Stimulated activated CD4-positive, alpha-beta T cell treated with anti-CD3 and anti-CD28 coated beads, Interleukin-4, amount 100 ng/mL, for 24 hours (primary cell): ENCODE measurements at places on chromosomes 11 and 22.

DNA sequence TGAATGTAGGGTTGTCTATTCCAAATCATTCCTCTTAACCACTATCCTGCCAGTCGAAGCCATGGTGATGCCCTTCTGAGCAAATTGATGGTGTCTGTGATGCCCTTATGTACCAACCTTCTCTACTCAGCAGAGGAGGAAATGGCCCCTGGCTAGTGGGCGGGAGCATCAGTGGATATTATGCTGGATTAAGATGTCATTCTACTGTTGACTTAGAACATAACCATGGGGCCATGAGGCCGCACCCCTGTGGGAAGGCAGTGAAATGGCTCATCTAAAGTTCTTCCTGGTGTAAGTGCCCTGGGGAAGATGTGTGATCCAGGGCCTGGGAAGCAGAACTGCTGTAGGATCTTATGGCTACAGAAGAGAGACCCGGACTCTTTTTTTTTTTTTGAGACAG, 20.7 kb upstream of the P2RY2 start:
- DNase-seq: no peak

GRCh38 chr22:24216541-24217209, 28.2 kb downstream of the GGT5 start:
- DNase-seq: no peak

- no peak for DNase-seq
These were observed 23.8 kb upstream of the CAPRIN1 start for GRCh38 chr11:34027516-34028408.

DNA sequence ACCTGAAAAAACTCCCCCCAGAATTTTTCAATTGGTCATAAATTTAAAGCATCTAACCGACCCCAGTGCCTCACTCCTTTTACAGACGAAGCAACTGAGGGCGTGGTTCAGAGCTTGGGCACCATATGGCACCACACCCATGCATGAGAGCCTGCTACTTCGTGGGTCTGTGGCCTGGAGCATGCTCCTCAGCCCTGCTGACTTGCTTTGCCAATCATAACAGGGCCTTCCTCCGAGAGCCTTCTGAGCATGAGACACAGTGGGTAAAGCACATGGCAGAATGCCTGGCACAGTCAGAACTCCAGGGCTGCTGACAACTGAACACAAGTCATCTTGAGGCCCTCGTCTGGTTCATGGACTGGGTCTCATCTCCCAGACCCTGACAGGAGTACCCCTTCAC, 33.3 kb downstream of the HIRA start:
- DNase-seq: no peak

DNA sequence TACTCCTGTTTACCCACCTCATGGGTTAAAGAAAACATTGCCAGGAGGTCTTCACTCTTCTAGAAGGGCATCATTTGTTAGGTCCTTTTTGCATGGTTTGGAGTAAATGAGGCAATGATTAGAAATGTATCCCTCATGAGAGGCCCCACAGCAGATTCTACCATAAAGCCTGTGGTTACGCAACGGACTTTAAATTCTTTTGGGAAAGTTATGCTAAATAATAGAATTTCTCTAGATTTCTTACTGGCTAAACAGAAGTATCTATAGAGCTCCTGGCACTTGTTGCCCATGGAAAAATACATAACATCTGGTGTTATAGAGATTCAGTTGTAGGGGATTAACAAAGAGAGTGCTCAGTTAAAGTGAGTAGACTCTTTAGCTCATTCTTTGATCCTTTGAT, 15.1 kb upstream of the ATXN10 start:
- no peak for DNase-seq

DNA sequence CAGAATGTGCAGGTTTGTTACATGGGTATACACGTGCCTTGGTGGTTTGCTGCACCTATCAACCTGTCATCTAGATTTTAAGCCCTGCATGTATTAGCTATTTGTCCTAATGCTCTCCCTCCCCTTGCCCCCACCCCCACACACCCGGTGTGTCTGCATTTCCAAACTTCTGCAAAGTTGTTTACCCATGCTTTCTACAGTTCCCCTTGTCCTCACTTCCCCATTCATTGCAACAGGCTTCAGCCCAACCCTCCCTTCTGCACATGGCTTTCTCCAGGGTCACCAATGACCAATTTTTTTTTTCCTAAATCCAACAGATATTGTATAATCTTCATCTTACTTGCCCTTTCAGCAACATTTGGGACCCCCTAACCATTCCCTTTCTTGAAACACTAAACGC, 32.0 kb upstream of the NUP50 start:
- DNase-seq: no peak

GRCh38 chr11:115552151-115552772, 48.0 kb upstream of the CADM1 start:
- DNase-seq: no peak

DNA sequence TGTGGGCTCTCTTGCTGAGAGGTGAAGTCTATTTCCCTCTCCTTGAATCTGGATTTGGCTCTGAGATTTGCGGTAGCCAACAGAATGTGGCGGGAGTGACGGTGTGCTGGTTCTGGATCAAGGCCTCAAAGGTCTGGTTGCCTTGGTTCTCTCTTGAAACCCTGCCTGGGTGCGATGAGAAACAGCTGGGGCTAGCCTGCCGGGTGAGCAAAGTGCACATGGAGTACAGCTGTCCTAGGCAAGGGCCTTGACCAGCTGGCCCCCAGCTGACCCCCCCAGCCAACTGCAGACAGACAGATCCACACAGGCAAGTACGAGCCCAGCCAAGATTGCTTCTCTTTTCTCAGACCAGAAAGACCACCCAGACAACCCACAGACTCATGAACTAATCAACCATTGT, 10.8 kb downstream of the SUN2 start:
- no peak for DNase-seq

DNA sequence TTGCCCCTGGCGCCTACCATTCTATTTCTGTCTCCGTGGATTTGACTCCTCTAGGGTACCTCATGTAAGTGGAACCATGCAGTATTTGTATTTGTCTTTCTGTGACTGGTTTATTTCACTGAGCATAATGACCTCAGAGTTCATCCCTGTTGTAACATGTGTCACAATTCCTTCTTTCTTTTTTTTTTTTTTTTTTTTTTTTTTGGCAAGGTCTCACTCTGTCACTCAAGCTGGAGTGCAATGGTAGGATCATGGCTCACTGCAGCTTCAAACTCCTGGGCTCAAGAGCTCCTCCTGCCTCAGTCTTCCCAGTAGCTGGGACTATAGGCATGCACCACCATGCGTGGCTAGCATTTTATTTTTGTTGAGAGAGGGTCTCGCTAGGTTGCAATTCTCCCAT, 74.0 kb upstream of the SEPTIN5 start:
- no peak for DNase-seq

- no peak for DNase-seq
These were observed 42.2 kb downstream of the POLD3 start for GRCh38 chr11:74634537-74634936.

DNA sequence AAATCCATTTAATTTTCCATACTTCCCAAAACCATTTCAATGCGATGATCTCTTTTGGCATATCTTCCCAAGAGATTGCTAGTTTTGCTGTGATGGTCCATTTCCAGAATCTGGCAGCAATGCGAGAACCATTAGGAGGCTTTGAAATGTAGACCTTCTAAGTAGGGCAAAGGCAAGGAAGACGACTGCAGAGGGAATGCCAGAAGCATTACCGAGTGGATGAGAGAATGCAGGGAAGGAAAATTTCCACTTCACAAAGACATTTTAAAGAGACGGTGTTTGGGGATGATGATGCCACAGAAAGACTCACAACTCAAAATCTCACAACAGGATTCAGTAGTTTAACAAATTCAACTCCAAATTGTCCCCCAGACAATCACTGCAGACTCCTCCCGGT, 471 bp upstream of the CEP126 start:
- DNase-seq: no peak

DNA sequence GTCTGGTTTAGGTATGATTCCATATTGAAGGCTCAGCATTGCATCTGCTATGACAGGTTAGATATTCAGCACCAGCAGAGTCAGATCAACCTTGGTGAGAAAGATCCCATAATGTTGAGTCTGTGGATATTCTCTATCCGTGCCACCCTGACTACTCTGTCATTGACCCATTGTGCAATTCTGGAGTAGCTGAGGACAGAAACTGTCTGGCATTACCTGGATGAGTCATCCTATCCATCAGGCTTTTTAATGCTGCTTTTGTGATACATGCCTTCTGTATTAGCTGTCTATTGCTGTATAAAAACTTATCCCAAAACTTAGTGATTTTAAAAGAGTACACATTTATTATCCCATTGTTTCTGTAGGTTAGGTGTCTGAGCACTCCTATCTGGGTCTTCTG, 189.1 kb upstream of the FAT3 start:
- DNase-seq: no peak

- no peak for DNase-seq
These were observed 69.2 kb upstream of the OR9G4 start for GRCh38 chr11:56817661-56818060.

- DNase-seq: no peak
These were observed 581 bp upstream of the FBXO3 start for GRCh38 chr11:33774736-33775466.

- no peak for DNase-seq
These were observed 116.6 kb downstream of the NAV2 start for GRCh38 chr11:19829109-19829837.

DNA sequence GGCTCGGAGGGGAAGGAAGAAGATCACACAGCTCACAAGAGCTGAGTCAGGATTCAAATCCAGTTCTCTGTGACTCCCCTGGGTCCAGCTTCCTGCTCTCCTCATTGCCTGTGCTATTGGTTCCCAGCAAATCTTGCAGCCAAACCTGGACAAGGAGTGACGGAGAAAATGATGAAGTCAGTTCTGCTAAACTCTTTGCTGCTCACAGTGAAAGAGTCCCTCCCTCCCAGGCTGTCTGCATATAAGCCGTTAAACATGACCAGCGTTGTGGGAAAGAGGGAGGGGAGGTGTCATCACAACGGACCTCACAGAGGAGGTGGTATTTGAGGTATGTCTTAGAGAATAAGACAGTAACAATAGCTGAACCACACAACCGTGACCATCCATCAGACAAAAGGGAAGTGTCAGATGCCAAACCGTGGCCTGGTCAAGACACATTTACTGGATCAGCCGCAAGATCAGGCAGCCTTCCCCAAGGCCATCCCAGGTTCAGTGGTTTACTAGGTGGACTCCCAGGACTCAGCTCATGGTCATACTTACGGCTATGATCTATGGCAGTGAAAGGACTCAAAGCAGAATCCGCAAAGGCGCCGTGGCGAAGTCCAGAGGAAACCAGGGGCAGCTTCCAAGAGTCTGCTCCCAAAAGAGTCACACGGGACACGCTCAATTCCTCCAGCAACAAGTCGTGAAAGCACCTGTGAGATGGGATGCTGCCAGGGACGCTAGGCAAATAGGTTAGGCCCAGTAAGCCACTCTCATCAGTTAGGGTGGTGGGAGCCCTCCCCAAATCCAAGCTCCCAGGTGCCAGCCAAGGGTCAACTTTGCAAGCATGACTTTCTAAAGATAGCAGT, 2.8 kb upstream of the CYTH4 start:
- no peak for DNase-seq

GRCh38 chr11:72216638-72217037, at the start of gene FOLR2:
Gene FOLR2, plus strand, starts transcription at chr11:72216794. Its CDS starts 1,791 bp downstream, at chr11:72218585.
- no peak for DNase-seq

- DNase-seq: no peak
These were observed 538.9 kb downstream of the DLG2 start for GRCh38 chr11:85088286-85088685.

DNA sequence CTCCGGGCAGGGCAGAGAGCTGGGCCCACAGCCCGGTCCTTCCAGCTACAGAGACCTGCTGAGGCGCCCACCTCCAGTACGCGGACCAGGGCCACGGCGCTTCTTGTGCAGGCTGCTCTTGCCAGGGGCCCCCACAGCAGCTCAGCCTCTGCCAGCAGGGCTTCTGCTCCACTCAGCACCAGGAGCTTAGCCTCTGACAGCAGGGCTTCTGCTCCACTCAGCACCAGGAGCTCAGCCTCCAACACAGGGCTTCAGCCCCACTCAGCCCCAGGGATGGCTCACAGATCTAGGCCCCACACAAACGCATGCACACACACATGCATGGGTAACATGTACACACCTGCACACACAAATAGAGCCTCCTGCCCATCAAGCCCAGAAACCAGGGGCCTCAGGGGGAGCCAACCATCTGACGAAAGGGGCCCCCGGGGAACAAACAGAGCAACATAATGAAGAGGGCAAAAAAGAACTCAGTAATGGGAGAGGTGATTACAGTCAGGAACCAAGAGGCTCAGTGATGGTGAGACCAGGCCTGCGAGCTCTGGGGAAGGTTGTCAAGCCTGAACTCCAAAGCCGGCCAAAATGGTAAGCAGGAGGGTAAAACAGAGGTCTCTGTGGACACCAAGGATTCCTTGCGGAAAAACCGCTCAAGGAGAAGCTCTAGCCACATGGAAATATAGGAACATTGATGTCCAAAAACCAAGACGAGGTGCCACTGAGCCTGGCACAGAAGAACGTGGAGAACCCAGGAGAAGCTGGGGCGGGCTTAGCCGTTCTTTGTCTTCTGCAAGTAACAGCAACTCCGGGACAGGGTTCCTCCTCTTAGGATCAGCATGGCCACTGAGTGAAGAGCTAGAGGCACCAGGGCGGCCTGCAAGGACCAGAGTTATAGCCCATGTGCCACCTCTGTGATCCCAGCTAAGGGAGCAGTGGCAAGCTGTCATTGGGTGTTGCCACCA, 46.5 kb downstream of the GNB1L start:
- no peak for DNase-seq

DNA sequence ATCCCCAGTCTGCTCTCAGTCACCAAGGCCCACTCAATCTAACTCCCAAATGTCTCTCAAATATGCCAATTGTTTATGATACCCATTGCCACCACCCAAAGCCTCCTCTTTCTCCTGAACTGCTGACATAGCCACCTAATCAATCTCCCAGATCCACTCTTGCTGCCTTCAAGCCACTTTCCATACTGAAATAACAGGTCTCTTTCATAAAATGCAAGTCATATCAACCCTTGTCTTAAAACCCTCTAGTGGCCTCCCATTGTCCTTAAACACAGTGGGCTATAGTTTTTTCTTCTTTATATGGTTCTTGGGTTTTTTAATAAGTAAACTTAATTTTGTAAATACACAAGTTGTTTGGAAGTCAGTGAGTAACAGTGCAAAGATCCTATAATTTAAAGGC, 155.2 kb upstream of the ZC3H12C start:
- DNase-seq: no peak

DNA sequence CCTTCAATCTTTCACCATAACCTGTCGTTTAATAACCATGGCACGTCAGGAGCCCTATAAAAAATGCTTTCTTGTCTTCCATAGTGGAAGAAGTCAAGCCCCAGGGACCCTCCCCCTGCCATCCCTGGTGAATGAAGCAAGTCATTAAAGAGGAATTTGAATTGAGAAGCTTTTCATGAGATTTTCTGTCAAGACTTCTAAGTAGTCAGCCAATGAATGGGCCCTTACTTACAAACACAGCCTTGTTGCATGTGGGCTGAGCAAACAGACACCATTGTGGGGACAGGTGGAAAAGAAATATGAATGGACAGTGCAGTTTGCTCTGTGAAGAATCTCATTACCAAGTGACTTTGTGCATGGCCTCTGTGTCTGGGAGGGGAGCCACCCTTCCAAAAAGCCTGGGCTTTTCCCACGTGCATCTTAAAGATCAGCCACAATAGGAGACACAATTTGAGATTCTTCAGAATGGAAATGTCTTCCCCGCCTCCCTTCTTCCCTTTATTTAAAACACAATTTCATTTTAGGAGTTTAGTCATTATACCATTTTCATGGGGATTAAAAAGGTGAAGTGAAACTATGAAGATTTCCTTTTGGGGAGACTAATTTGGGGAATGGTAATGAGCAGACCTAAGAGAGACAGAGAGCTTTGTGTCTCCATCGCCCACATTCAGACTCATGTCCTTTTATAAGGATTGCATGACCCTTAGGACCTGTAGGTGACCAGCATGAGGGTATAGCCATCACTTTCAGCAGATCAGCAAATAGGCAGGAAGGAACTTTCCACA, 152.0 kb downstream of the LRRC4C start:
- DNase-seq: no peak
